ENCODE measurements at places on chromosomes 1 and 21. TPM values are rescaled to one million over a fixed set of nuclear protein-coding genes. Genes with fewer than 3 reads are reported as not detected.

DNA sequence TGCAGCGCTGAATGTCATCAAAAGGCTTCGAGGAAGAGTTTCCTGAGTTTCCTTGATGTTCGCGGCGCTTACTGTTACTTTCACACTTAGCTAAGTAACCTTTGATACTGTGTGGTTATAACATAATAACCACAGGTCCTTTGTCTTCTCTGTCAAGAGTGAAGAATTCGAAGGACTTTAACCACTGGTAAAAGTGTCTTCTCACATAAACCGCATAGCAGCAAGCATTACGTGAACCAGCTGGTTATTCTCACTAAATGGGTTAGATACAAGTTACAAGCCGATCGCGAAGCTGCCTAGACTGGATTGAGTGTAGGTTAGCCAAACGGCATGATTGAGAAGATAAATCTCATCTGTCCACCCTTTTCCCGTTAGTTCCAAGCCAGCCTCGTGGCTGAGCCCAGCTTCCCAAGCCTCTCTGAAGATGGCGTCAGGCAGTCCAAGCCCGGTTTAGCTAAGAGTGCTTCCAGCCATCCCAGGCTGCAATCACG is 18.3 kb upstream of the IFNGR2 start:
- H3K27ac ChIP-seq: peak overlapping the region; percentile 3
- no peaks in the 10 kb centered on the region for H3K27me3 ChIP-seq
- H3K36me3 ChIP-seq: no peaks in the 10 kb centered on the region
- peaks cover 59% of the 10 kb centered on the region for H3K4me1 ChIP-seq
- DNase-seq: no peak
- H3K4me3 ChIP-seq: peak overlapping the region; percentile 10

HRNR gene
- total RNA-seq: not detected

- DNase-seq: no peak
- no peaks in the 10 kb centered on the region for H3K4me1 ChIP-seq
- H3K27ac ChIP-seq: no peak overlapping the region
- no peak overlapping the region for H3K4me3 ChIP-seq
- H3K27me3 ChIP-seq: no peaks in the 10 kb centered on the region
Measured at GRCh38 chr1:246004301-246004700, 502.8 kb downstream of the SMYD3 start.

- H3K4me3 ChIP-seq: peak overlapping the region; percentile 83
- DNase-seq: no peak
- H3K27ac ChIP-seq: peak overlapping the region; percentile 98
- H3K27me3 ChIP-seq: no peaks in the 10 kb centered on the region
Measured at GRCh38 chr1:153633161-153633753, 609 bp upstream of the CHTOP start.

- no peak overlapping the region for H3K27ac ChIP-seq
- H3K27me3 ChIP-seq: no peaks in the 10 kb centered on the region
- H3K4me1 ChIP-seq: no peaks in the 10 kb centered on the region
- no peaks in the 10 kb centered on the region for H3K36me3 ChIP-seq
- DNase-seq: no peak
Measured at GRCh38 chr1:96164053-96164452, 557.5 kb upstream of the PTBP2 start.

C1orf210 gene
- total RNA-seq: not detected

GRCh38 chr1:151839457-151840403 is at the start of gene C2CD4D:
Gene C2CD4D, minus strand, starts transcription at chr1:151839820. Its CDS starts 831 bp downstream, at chr1:151838989.
- peak within 1 kb of the TSS; percentile 54 for H3K27ac ChIP-seq
- H3K36me3 ChIP-seq: peaks cover 5% of the 10 kb centered on the region
- H3K4me3 ChIP-seq: peak within 1 kb of the TSS; percentile 70
- H3K4me1 ChIP-seq: peaks cover 55% of the 10 kb centered on the region
- peak; percentile 54 for DNase-seq
- H3K27me3 ChIP-seq: no peaks in the 10 kb centered on the region

GRCh38 chr1:17214876-17215544 is 10.1 kb downstream of the PADI1 start:
- no peak overlapping the region for H3K27ac ChIP-seq
- peaks cover 8% of the 10 kb centered on the region for H3K27me3 ChIP-seq
- H3K4me1 ChIP-seq: peaks cover 40% of the 10 kb centered on the region

GRCh38 chr1:9078752-9079500 is 9.5 kb upstream of the SLC2A5 start:
- H3K4me3 ChIP-seq: no peak overlapping the region
- H3K4me1 ChIP-seq: peaks cover 10% of the 10 kb centered on the region
- DNase-seq: peak; percentile 12
- H3K27ac ChIP-seq: no peak overlapping the region

FAM131C gene
- total RNA-seq: not detected

S100A2 gene
- total RNA-seq: not detected

DNA sequence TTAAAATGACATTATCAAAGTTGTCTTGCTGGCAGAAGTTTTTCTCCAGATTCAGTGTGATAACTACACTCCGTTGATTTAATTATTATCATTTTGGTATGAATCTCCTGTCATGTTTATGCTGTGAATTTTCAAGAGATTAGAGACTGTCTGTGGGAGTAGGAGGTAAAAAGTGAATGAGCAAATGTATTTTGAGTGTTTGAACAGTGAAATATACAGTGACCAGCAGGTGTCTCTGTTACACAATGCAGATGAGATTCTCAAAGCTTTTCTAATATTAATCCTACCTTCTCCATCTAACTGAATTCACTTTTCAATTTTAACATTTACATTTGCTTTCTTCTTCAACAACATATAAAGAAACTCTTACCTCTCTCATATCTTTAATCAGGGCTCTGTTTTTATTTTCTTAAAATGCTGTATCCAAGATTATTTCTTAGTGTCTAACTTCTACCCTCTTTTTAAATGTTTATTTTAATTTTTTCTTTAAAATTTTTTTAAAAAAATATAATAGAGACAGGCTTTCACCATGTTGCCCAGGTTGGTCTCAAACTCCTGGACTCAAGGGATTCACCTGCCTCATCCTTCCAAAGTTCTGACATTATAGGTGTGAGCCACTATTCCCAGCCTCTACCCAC is 20.9 kb upstream of the HSPA13 start:
- no peak overlapping the region for H3K27ac ChIP-seq
- DNase-seq: peak; percentile 66
- H3K27me3 ChIP-seq: no peaks in the 10 kb centered on the region
- no peak overlapping the region for H3K4me3 ChIP-seq

HHIPL2 gene
- 0.22 TPM for total RNA-seq

DNA sequence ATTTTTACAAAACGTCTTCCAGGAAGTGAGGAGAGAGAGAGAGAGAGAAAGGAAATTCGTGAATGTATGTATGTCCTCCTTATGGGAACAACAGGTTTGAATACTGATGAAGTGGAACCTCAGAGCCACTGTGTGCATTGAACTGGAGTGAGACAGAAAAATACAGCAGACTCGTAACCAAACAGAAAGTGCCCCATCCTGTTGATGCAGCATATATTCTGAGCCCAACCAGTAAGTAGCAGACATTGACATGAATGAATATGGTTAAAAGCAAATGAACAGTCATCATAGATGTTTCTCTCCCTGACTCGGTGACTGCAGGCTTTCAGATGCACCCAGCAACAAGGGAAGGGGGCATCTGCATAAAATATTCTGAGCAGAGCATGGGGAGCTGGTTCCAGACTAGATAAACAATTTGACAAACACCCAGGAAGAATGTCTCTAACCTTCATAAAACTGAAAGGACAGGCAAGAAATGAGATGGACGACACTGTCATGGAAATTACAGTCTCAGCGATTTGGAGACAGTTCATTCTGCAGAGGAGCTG is 471.0 kb upstream of the PBX1 start:
- H3K27ac ChIP-seq: no peak overlapping the region
- no peak overlapping the region for H3K4me3 ChIP-seq
- no peaks in the 10 kb centered on the region for H3K27me3 ChIP-seq
- no peaks in the 10 kb centered on the region for H3K4me1 ChIP-seq

BTBD19 gene
- 36.5 TPM for total RNA-seq

- no peak overlapping the region for H3K4me3 ChIP-seq
- no peak overlapping the region for H3K27ac ChIP-seq
- DNase-seq: no peak
- no peaks in the 10 kb centered on the region for H3K4me1 ChIP-seq
- no peaks in the 10 kb centered on the region for H3K27me3 ChIP-seq
- H3K36me3 ChIP-seq: no peaks in the 10 kb centered on the region
Measured at GRCh38 chr1:238153939-238154338, 263.2 kb upstream of the ZP4 start.

CACNA1S gene
- total RNA-seq: not detected

DNA sequence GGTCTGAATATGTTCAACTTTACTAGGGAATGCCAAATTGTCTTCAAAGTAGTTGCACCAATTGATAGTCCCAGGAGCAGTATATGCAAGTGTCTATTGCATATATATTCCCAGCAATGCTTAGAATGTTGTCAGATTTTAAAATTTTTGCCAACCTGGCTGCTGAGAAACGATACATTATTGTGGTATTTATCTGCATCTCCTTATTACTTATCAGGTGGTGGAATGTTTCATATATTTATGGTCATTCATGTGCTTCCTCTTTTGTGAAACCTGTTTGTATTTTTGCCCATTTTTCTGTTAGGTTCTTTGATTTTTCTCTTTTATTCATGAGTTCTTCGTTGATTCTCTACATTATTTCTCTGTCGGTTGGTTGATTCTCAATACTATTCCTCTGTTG is 39.5 kb downstream of the COLGALT2 start:
- H3K4me1 ChIP-seq: peaks cover 5% of the 10 kb centered on the region
- H3K4me3 ChIP-seq: no peak overlapping the region
- no peak for DNase-seq
- no peak overlapping the region for H3K27ac ChIP-seq
- H3K36me3 ChIP-seq: no peaks in the 10 kb centered on the region

DNA sequence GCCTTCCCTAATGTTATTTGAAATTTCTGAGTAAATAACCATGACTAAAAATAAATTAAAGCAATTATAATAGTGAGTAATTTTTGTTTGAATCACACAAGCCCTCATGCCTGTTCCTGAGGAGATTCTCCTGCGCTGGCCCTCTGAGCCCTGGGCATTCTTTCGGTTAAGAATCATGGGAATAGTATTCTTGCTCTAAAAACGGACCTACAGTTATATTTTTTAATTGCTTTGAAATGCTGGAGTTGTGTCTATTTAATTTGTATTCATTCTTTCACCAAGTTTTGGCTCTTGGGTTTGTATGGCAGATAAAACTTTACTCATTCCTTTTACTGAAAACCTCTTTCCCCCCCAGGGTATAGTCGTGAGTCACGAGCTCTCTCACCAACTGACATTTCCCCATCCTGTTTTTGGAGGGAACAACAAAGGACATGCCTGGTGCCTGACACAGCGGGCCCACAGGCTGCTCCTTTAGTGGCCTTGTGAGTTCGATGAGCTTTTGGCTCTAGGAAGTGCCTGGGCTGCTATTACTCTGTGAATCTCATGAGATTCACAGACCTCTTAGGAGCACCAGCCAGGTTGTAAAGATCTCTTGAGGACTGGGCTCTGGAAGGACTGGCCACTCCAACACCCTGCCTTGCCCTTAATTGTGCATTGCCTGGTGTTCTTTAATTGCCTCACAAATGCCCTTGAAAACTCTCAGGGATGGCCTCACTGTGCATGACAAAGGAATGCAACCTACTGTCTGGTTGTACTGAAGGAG is 58.6 kb downstream of the DDR2 start:
- no peak for DNase-seq
- H3K36me3 ChIP-seq: no peaks in the 10 kb centered on the region
- H3K4me1 ChIP-seq: no peaks in the 10 kb centered on the region
- no peaks in the 10 kb centered on the region for H3K27me3 ChIP-seq

OSCP1 gene
- total RNA-seq: 2.4 TPM

SH2D5 gene
- total RNA-seq: not detected

AMY2B gene
- 31.5 TPM for total RNA-seq

DNA sequence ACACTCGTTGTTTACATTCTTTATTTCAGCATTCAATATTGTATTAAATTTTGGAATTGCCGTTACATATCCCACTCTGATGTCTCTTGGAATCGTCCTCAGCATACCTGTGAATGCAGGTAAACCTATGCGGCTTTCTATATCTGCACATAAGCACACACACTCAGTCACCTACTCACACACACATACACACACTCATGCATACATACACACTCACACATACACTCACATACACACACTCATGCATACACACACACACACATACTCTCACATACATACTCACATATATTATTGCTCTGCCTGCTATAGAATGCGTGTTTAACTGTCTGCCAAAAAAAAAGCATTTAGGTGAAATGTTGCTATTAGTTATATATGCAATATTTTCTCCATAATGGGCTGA is 53.2 kb upstream of the COA6 start:
- no peaks in the 10 kb centered on the region for H3K27me3 ChIP-seq
- H3K27ac ChIP-seq: no peak overlapping the region
- no peak for DNase-seq

STUM gene
- not detected for total RNA-seq

OTUD7B gene
- 2.9 TPM for total RNA-seq

GRCh38 chr21:44255511-44255981 is 6.2 kb downstream of the DNMT3L start:
- no peaks in the 10 kb centered on the region for H3K36me3 ChIP-seq
- H3K27ac ChIP-seq: no peak overlapping the region
- H3K4me1 ChIP-seq: no peaks in the 10 kb centered on the region
- no peak for DNase-seq
- no peaks in the 10 kb centered on the region for H3K27me3 ChIP-seq

CHODL gene
- total RNA-seq: not detected

TMEM61 gene
- not detected for total RNA-seq

RHOU gene
- 1.2 TPM for total RNA-seq

GRCh38 chr1:24018611-24019580 is 38.8 kb upstream of the SRSF10 start:
- no peaks in the 10 kb centered on the region for H3K27me3 ChIP-seq
- no peak overlapping the region for H3K4me3 ChIP-seq
- no peak for DNase-seq
- H3K4me1 ChIP-seq: no peaks in the 10 kb centered on the region
- no peak overlapping the region for H3K27ac ChIP-seq

DNA sequence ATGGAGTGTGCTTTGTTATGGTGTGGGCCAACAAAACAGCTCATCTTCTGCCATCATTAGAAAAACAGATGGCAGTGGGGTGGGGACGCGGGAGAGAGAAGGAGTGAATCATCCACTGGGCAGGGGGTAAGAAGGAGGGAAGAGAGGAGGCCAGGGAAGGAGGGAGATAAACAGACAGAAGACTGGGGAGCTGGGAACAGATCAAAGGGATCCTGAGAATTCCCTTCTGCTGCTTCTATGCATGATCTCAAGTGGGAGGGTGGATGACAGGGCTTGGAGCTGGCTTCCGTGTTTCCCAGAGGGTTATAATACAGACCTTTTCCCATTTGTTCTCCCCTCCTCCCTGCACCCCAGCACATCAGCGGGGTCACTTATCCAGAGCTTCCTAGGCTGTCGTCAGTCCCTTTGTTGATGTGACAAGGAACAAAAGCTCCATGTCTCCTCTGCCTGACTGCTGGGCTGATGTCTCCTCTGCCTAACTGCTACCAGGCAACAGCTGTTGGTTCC is 338.6 kb downstream of the PAPPA2 start:
- no peaks in the 10 kb centered on the region for H3K27me3 ChIP-seq
- H3K4me3 ChIP-seq: no peak overlapping the region
- DNase-seq: no peak
- no peak overlapping the region for H3K27ac ChIP-seq
- no peaks in the 10 kb centered on the region for H3K36me3 ChIP-seq
- no peaks in the 10 kb centered on the region for H3K4me1 ChIP-seq
